CD8-positive, alpha-beta T cell (primary cell): ENCODE measurements at places on chromosomes 5 and 9.

- DNase-seq, result no peak
These were observed 395.7 kb upstream of the ACTBL2 start for GRCh38 chr5:57878301-57878722.

- no peak for DNase-seq
These were observed 60.4 kb downstream of the KIAA0825 start for GRCh38 chr5:94558028-94558427.

DNA sequence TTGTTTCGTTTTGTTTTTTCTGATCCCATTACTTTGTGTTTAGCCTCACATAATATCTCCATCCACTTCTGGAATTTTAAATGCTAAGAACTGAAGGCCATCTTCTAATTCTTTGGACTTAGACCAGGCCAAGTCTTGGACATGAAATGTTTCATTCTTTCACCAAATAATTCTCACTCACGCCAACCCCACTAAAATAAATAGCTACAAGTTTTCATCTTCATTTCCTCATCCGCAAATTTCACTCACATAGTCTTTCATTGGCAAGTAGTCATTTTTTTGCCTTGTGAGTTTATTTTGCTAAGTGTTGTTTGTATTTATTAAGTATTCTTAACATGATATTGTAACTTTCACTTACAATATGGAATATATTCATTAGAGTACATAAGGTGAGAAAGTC lies 1188.6 kb upstream of the SEMA6A start:
- DNase-seq, result no peak

DNA sequence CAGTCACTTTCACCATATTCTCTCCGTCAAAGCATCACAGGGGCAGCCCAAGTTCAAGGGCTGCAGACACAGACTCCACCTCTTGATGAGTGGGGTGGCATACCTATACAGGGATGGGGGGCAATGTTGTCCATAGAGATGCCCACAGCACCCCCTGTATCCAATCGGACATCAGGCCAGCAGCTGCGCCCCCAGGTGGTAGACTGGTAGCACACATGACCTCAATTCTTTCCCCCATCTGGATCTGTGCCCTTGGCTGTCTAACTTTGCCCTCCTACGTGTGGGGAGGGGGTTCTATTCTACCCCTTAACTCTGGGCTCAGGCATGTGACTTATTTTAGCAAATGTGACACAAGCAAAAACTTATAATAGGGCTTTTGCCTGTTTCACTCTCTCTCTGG lies 84.0 kb upstream of the SLC25A48 start:
- no peak for DNase-seq

DNA sequence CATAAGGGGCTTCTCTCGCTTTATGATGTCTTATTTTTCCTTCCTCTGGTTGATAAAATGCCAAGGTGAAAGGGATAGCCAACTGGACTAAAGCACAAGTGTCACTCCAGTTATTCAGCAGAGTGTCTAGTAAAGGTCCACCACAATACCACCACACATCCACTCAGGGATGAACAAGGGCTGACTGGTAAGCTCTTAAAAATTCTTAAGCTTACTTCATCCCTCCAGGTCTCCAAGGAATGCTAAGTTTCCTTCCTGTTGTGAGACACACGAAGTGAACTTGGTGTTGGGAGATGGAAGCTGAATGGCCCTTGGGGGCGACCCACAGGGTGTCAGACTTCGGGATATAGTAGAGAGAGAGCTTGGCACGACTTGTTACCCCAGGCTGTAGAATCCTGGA lies 3.2 kb upstream of the HMGCS1 start:
- no peak for DNase-seq

DNA sequence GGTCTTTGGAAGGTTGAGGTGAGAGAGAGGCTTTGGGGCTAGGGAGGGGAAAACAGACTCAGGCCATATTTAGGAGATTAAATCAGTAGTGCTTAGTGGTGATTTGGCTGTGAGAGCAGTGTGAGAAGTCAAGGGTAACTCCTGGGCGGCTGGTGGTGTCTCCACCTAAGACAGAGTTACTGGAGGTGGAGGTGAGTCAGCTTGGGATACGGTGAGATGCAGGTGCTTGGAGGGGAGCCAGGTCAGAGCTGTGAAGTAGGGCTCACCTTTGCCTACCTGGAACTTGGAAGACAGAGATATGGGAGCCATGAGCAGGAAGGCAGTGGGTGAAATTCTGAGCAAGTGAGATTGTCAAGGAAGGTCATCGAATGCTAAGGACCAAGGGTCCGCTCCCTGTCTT lies 24.5 kb downstream of the RGS3 start:
- no peak for DNase-seq

DNA sequence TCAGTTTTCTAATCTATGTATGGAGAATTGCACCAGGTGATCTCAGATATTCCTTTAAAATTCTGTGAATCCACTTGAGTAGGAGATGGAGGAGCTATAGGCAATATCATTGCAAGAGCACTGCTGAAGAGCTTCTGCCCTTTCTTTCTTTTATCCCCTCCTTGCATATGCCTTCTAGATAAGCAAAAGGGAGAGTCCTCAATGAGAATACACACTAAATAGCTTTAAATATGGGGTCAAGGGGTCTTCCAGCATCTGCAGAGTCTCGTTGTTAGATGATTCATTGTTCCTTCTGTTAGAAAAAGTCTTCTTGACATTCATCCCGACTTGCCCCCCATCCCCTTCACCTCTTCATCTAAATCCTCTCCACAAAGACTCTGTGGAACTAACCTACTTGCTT lies 156.1 kb downstream of the PIK3R1 start:
- DNase-seq, result no peak

- no peak for DNase-seq
These were observed 1.3 kb upstream of the HAND1 start for GRCh38 chr5:154479160-154479943.

DNA sequence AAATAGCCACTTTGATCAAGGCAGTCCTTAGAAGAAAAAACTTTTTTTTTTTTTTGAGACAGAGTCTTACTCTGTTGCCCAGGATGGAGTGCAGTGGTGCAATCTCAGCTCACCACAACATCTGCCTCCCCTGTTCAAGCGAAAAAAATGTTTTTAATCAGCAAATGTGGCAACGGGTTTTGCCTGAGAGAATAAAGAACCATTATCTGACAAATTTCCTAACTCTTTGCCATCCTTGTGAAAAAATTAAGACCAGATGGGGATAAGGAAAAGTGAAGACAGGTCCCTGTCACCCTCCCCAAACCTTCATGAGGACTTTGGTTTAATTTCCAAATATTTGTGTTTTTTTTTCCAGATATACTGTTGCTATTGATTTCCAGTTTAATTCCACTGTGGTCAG lies 107.3 kb upstream of the SPOCK1 start:
- no peak for DNase-seq

DNA sequence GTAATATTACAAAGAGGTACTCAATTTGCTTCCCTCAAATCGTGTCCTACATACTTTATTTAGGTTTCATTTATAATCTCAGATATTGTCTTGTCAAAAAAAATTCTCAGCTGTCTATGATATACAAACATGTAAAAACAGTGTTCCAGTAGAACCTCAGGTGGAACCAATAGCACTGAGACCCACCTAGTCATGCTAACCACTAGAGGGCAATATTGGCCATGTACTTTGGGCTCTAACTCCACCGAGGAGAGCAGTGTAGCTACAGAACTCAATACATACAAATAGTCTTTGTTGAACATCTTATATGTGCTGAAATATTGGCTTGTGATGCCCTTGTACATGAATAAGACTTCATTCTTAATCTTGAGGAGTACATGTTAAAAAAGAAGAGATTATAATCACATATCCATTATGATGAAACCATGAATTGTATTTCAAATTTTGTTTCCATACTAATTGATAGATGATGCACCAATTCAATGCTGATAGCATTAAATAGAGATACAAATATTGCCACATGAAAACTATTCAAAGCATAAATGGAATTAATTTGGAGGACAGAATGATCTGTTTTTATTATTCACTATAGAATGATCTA lies 71.2 kb upstream of the CNTLN start:
- DNase-seq, result no peak

DNA sequence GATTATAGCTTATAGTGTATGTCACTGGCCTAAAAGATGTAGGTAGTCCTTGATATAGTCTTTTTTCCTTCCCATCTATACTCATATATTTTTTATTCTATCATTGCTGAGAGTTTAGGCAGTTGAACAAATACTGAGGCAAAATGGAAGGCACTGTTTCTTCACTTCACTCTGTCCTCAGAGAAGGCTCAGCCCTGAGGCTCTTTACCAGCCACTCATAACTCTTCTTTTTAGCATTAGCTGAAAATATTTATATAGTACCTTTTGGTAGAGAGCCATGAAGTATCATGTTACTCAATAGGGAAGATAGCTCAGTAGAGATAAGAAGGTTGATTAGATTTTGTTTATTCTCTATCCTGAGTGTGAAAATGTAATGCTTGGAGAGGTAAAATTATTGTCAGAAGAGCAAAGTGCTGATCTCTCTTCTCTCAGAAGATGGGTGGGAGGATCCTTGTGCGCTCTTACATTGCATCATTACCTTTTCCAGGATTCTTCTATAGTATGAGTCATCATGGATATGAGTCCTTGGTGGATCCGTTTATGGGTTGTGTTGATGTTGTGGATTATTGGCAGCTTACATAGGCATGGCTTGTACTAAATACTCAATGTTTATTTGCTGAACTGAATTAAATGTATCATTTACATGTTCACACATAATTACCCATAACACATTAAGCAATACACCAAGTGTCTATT lies 88.1 kb downstream of the ANXA1 start:
- no peak for DNase-seq

DNA sequence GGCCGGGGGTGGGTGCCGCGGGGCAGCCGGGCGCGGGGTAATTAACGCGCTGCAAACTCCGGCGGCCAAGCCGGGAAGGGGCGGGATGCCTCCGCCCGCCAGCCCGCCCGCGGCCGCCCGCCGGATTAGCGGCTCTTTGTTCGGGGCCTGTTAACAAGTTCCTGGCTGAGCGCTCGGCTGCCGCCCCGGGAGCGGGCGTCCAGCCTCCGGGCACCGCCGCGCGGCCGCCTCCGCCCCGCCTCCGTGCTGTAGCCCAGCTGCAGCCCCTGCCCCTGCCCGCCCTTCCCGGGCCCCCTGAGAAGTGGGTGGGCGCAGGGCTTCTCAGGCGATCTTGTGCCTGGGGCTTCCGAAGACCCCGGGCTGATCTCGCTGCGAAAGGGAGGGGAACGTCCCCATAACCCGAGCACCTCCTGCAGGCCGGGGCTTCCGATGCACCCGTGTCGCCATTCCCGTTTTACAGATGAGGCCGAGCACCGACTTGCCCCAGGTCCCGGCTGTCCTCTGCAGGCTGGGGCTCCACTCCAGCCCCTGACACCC lies 7.5 kb downstream of the UNC5A start:
- no peak for DNase-seq
